ENCODE measurements at places on chromosomes 12 and 14. TPM values are rescaled to one million over a fixed set of nuclear protein-coding genes. Genes with fewer than 3 reads are reported as not detected.
A peak's percentile ranks its signal among the peaks of the same experiment; 100 is the strongest.

GUCY2C gene
- total RNA-seq: 0.08 TPM

CISTR gene
- not detected for total RNA-seq

- H3K4me1 ChIP-seq: no peaks in the 10 kb centered on the region
- no peaks in the 10 kb centered on the region for H3K36me3 ChIP-seq
- no peaks in the 10 kb centered on the region for H3K27me3 ChIP-seq
- DNase-seq: no peak
Observed at GRCh38 chr12:61854902-61855301, 405.3 kb upstream of the USP15 start.

DNA sequence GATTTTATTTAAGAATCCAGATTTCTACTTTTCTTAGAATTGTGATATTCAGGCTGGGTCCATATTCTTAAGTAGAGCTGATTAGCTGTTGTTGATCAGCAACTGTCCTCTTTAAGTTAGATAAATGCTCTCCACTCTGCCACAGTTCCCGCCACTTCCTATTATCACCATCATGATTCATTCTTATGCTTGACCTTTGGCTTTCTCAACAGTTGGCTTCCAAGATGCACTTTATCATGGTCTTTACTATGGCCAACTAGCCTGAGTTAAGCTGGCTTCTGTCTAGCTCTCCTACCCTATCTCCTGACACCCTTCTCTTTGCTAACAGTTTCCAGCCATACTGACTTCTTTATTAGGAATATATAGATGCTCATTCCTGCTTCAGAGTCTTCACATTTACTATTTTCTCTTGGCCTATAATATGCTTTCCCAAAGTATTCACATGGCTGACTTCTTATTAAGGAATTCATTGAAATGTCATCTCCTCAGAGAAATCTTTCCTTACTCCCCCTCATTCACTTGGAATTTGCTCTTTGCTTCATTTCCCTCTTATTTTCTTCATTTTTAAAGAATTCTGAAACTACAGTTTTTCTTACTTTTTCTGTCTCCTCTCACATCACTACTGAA lies 149.0 kb upstream of the IGF1 start:
- no peaks in the 10 kb centered on the region for H3K27me3 ChIP-seq
- H3K4me3 ChIP-seq: no peak overlapping the region
- H3K4me1 ChIP-seq: no peaks in the 10 kb centered on the region
- H3K36me3 ChIP-seq: no peaks in the 10 kb centered on the region
- DNase-seq: no peak

MYL6 gene
- 1,000 TPM for total RNA-seq

DNA sequence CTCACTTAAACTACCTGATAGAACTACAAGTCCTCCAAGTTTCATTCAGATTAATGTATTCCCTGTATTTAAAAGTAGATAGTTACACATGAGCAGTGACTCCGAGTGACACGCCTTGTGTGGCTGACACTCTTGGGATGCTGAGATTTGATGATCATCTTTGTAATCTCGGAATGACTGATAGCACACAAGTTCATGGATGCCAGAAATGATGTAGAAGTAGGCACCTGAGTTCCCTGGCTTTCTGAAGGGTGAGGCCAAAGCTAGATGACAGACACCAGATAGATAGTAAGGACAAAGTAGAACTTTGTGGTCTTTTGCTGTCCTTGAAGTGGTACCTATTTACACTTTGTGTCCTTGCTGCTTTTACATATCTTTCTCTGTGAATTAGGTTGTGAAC lies 491.2 kb downstream of the PCNX1 start:
- DNase-seq: peak; percentile 15
- no peaks in the 10 kb centered on the region for H3K36me3 ChIP-seq
- no peaks in the 10 kb centered on the region for H3K27me3 ChIP-seq
- no peak overlapping the region for H3K4me3 ChIP-seq
- H3K27ac ChIP-seq: peak overlapping the region; percentile 97
- H3K4me1 ChIP-seq: peaks cover 27% of the 10 kb centered on the region

DNA sequence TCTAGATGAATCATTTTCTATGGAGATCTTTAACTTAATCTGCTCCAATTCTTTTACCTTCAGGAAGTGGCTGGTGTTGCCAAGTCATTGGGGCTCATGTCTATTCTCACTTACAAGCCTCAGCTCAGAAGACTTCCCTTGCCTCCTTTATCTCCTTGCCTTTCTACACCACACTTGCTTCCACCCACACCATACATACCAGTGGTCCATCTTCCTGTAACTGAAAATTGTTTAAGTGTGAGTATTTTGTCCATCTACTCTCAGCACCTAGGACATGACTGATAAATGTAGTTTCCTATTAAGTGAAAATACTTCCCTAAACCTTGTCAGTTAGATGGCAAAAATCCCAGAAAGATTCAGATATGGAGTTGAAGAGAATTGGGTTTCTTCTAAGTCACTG lies 199.7 kb upstream of the CPNE8 start:
- H3K4me3 ChIP-seq: no peak overlapping the region
- no peak for DNase-seq
- no peaks in the 10 kb centered on the region for H3K36me3 ChIP-seq
- H3K27ac ChIP-seq: no peak overlapping the region
- no peaks in the 10 kb centered on the region for H3K4me1 ChIP-seq

- no peaks in the 10 kb centered on the region for H3K36me3 ChIP-seq
- H3K4me3 ChIP-seq: no peak overlapping the region
Observed at GRCh38 chr14:96139169-96139568, 65.5 kb upstream of the BDKRB2 start.

GRCh38 chr14:71709076-71709475 lies 223.2 kb upstream of the RGS6 start:
- H3K4me3 ChIP-seq: no peak overlapping the region
- no peaks in the 10 kb centered on the region for H3K27me3 ChIP-seq
- no peak overlapping the region for H3K27ac ChIP-seq
- no peaks in the 10 kb centered on the region for H3K4me1 ChIP-seq
- peaks cover 18% of the 10 kb centered on the region for H3K36me3 ChIP-seq

GRCh38 chr12:131258398-131258797 lies 304.7 kb downstream of the ADGRD1 start:
- no peaks in the 10 kb centered on the region for H3K27me3 ChIP-seq
- H3K4me3 ChIP-seq: no peak overlapping the region
- no peaks in the 10 kb centered on the region for H3K36me3 ChIP-seq
- H3K4me1 ChIP-seq: no peaks in the 10 kb centered on the region

DNA sequence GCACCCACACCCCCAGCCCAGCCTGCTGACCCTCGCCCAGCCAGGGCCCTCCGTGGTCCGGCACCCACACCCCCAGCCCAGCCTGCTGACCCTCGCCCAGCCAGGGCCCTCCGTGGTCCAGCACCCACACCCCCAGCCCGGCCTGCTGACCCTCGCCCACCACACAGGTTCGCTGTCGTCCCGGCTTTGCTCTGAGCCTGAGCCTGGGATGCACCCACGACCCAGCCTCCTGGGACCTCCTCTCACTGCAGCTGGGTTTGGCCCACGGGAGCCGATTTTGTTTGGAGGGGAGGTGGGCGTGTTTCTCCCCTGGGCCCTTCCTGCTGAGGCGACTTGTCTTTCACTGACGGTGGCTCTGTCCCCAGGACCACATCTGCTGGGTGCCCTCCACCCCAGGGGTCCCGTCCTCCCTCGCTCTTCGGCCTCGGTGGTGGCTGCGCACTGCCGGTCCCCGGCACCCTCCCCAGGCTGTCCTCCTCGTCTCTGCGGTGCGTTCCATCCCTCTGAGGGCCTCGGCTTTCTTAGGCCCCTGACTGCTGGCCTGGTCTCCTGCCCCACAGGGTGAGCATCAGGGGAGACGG lies 83.8 kb downstream of the GALNT9 start:
- no peak overlapping the region for H3K4me3 ChIP-seq
- no peaks in the 10 kb centered on the region for H3K36me3 ChIP-seq
- DNase-seq: no peak
- H3K27me3 ChIP-seq: no peaks in the 10 kb centered on the region
- no peak overlapping the region for H3K27ac ChIP-seq

TMPRSS12 gene
- total RNA-seq: not detected

GALNT6 gene
- total RNA-seq: 40.4 TPM

- H3K36me3 ChIP-seq: no peaks in the 10 kb centered on the region
- no peak for DNase-seq
- no peaks in the 10 kb centered on the region for H3K27me3 ChIP-seq
- no peaks in the 10 kb centered on the region for H3K4me1 ChIP-seq
- no peak overlapping the region for H3K4me3 ChIP-seq
Observed at GRCh38 chr14:66824251-66824650, 316.3 kb downstream of the GPHN start.

DNA sequence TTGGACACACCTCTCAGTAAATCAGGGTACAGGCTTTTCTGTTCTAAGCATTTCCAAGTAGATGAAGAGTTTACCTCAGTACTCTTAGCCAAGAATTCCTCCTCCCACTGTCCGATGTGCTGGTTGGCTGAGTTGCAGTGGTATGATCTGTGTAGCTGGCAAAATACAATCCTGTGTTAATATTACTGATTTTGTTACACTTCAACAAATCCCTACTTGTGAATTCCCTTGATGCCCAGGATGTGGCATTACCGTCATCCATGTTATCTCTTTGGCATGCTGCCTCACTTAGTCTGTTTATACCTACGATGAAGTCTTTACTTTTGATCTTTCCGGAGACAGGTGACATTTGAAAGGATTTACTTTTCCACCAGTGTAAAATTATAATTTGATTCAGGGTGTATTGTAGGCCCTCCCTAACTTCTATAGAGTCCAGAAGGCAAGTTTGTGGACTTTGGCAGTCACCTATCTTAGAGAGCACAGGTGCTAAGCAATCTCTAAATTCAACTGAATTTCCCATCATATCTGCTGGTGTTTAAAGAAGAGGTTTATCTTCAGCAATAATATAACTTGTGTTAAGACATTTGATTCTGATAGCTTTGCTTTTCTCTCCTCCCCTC lies 10.1 kb downstream of the CCDC196 start:
- H3K4me1 ChIP-seq: peaks cover 3% of the 10 kb centered on the region
- H3K27me3 ChIP-seq: no peaks in the 10 kb centered on the region
- DNase-seq: no peak
- no peaks in the 10 kb centered on the region for H3K36me3 ChIP-seq
- no peak overlapping the region for H3K4me3 ChIP-seq

DNA sequence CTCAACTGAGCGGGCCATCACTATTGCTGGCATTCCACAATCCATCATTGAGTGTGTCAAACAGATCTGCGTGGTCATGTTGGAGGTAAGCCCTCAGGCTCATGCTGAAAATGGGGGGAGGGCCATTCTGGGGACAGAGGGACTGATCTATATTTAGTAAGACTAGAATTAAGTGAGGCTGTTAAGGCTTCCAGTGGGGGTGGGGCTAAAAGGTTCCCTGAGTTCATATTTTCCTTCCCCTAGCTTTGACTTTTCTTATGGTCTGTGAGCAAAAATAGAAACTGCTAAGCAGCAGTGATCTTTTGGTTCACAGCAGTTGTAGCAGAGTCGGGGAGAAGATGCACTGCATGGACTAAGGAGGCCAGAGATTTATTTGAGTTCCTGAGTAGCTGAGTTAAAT lies 9.2 kb downstream of the PCBP2 start:
- no peak overlapping the region for H3K27ac ChIP-seq
- peaks cover 28% of the 10 kb centered on the region for H3K36me3 ChIP-seq
- H3K4me1 ChIP-seq: peaks cover 4% of the 10 kb centered on the region
- no peaks in the 10 kb centered on the region for H3K27me3 ChIP-seq
- H3K4me3 ChIP-seq: no peak overlapping the region

- H3K4me3 ChIP-seq: no peak overlapping the region
- no peaks in the 10 kb centered on the region for H3K36me3 ChIP-seq
- H3K4me1 ChIP-seq: peaks cover 5% of the 10 kb centered on the region
- H3K27me3 ChIP-seq: no peaks in the 10 kb centered on the region
- no peak for DNase-seq
Observed at GRCh38 chr14:64919618-64920017, 5.4 kb downstream of the CHURC1 start.

GRCh38 chr12:26982866-26983265 lies 31.3 kb downstream of the TM7SF3 start:
- no peaks in the 10 kb centered on the region for H3K4me1 ChIP-seq
- H3K36me3 ChIP-seq: peaks cover 3% of the 10 kb centered on the region
- H3K27ac ChIP-seq: no peak overlapping the region
- H3K27me3 ChIP-seq: no peaks in the 10 kb centered on the region

DNA sequence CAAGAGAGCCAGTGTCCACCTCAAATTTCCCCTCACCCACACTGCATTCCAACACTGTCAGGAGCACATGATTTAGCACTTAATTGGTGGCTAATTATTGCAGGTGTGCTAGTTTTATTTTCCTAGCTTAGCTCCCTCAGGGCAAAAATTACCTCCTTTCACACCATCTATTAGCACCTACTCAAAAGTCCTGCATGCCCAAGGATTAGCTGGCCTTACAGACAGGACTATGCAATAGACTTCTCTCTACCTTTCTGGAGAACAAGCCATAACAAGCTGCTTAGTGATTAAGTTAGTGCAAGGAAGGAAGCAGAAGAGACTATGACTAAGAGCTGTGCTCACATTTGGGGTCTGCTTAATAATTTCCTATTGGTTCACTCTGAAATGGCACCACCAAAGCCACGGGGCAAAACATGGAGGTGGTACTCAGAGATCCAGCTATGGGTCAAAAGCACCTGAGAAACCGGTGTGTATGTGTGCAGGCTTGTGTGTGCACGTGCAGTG lies 69.5 kb downstream of the STON2 start:
- H3K4me3 ChIP-seq: no peak overlapping the region
- no peaks in the 10 kb centered on the region for H3K4me1 ChIP-seq
- H3K36me3 ChIP-seq: no peaks in the 10 kb centered on the region
- no peak overlapping the region for H3K27ac ChIP-seq
- peaks cover 3% of the 10 kb centered on the region for H3K27me3 ChIP-seq

- no peaks in the 10 kb centered on the region for H3K4me1 ChIP-seq
- H3K4me3 ChIP-seq: no peak overlapping the region
- no peak overlapping the region for H3K27ac ChIP-seq
- no peaks in the 10 kb centered on the region for H3K27me3 ChIP-seq
- DNase-seq: no peak
Observed at GRCh38 chr14:26959972-26960660, 362.3 kb upstream of the NOVA1 start.

DNA sequence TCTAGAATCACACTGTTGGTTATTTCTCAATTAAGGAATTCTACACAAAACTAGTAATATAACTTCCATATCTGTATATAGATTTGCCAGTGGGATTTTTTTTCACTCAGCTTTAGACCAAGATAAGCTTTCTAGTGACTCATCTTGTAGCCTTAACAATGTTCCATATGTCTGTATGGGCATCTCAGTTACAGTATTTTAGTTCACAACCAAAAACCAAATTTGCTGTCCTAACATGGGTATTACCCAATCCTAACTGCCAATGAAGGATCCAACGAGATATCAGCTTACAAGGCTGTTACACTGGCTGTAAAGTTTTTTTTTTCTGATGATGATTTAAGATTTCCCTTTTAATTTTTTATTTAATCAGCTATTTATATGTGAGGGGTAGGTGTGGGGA lies 31.5 kb upstream of the KRR1 start:
- H3K4me3 ChIP-seq: no peak overlapping the region
- no peaks in the 10 kb centered on the region for H3K4me1 ChIP-seq
- DNase-seq: no peak
- no peak overlapping the region for H3K27ac ChIP-seq
- H3K36me3 ChIP-seq: no peaks in the 10 kb centered on the region
- no peaks in the 10 kb centered on the region for H3K27me3 ChIP-seq

- no peak for DNase-seq
- no peaks in the 10 kb centered on the region for H3K36me3 ChIP-seq
- H3K27me3 ChIP-seq: no peaks in the 10 kb centered on the region
- no peaks in the 10 kb centered on the region for H3K4me1 ChIP-seq
Observed at GRCh38 chr12:120321382-120322202, 6.0 kb downstream of the PLA2G1B start.

CDKL1 gene
- 10.6 TPM for total RNA-seq

TEX22 gene
- total RNA-seq: 2.7 TPM

GRCh38 chr12:44654646-44655639 lies 221.2 kb downstream of the NELL2 start:
- no peak overlapping the region for H3K4me3 ChIP-seq
- H3K27ac ChIP-seq: no peak overlapping the region
- DNase-seq: no peak
- H3K4me1 ChIP-seq: no peaks in the 10 kb centered on the region
- H3K36me3 ChIP-seq: no peaks in the 10 kb centered on the region
- H3K27me3 ChIP-seq: no peaks in the 10 kb centered on the region

- no peak for DNase-seq
- peak overlapping the region; percentile 37 for H3K27ac ChIP-seq
- peaks cover 22% of the 10 kb centered on the region for H3K4me1 ChIP-seq
Observed at GRCh38 chr14:67680941-67681340, 6.5 kb upstream of the VTI1B start.
